ENCODE measurements at places on chromosomes 4 and X.

- no peak for DNase-seq
Measured at GRCh38 chrX:70293621-70294020, 3.7 kb downstream of the KIF4A start.

DNA sequence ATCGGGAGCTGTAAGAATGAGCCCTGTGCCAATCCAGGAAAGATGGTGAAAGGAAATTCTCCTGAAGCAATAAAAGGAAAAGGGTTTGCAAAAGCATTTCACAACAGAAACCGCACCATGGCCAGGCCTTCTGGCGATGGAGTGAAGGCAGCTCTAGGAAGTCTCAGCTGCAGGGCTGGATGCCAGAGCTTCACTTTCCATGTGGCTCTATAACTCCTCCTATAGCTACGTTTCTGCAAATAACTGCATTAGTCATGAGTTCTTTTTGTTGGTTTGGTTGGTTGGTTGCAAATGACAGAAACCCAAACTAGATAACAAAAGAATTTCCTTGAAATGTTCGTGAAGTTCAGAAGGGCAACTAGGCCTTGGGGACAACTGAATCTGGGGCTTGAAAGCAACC is 84.6 kb downstream of the RELL1 start:
- DNase-seq = no peak

GRCh38 chrX:56744996-56745395 is 16.0 kb downstream of the NBDY start:
- no peak for DNase-seq

- no peak for DNase-seq
Measured at GRCh38 chrX:141701072-141701471, 2.5 kb upstream of the SPANXD start.

DNA sequence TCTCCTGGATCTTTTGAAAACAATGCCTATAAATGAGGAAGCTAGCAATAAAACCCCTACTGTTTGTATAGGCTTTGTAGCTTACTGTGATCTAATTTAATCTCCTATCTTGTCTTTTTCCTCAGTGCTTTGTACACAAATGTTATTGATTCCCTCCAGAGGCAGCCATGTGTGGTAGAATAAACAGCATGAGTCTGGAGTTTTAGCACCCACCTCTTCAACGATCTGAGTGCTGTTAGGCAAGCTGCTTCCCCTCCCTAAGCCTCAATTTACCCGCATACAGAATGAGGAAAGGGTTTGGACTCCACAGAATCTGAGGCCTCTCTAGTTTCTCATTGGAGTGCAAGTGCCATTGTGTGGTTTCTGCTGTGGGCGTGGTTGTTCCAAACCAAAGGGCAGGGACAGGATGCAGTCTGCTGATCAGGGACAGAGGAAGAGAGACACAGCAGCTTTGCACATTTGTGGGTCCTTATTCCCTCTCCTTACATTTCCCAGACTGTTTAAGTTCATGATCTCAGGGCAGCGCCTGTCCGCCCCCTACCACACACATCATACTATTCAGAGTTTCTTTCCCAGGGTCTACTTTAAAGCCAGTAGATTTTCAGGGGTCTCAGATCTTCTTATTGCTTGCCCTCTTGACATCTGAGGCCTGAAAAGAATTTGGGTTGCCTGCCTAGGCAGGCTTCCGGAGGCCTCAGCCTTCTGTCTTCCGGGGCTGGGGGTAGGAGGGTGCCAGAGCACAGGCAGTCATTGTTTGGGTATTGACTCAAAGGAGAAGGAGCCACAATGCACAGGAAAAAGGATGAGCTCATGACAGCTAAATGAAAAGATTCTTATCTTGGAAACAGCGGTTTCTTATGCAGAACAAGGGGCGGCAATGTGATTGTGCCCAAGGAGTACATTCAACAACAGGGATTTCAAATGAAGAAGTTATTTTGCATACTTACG is 114.9 kb upstream of the TEX13D start:
- DNase-seq = no peak

DNA sequence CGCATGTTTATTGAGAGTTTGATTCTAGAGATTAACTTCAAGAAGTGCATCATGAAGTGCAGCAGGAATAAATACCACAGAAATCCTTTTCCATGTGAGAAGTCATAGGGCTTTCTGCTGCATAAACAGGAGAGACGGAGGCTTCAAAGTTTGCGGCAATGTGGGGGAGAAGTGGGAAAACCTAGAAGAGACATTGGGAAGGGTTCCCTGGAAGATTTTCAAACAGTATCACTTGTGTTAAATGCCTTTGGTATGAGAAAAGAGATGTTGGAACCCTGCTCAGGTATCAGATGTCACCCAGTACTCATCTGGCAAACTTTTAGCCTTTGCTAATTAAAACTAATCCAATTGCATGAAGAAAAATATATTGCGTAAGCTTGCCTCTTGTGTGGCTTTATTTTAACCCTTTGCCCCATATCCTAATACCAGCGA is 15.4 kb downstream of the NHS start:
- no peak for DNase-seq

GRCh38 chr4:141080668-141081067 is 52.6 kb downstream of the RNF150 start:
- no peak for DNase-seq

- no peak for DNase-seq
Measured at GRCh38 chr4:71907782-71908181, 123.9 kb upstream of the GC start.

GRCh38 chr4:80237992-80238391 is 28.5 kb upstream of the FGF5 start:
- no peak for DNase-seq

DNA sequence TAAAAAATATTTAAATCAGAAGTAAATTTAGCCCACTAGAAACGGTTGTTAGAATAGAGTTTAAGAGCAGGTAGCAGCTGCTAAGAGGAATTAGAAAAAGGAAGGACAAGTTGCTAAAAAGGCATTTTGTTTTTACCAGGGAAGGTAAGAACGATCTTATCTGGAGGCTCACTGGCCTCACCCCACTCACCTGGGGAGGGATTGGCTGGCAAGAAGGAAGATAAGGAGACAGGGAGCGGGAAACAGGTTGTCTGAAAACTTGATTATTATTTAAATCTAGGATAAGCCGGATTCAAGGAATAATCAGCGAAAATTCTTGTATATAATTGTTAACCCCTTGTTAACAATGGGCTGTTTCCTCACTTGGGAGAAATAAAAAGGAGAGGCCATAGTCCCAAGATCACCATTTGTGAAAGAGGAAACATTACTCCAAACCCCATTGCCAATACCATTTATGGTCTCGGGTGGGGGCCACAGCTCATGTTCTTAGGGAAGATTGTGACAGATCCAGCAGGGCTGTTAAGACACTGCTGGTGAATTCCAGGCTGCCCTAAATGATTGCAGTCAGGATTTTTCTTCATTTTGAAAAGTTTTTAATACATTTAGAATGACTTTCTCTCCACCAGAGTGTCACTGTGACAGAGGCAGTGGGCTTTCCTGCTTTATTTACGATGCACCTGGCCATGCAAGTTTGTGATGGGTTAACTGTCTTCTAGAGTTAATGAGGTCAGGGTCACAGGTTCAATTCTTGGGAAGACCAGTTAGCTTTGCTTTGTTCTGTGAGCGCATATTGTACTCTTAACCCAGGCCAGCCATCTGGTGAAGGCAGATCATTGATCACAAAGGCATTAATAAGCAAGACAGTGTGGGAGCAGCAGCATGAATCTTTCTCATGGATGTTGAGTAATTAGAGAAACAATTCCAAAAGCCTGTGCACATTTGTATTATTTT is 106.6 kb downstream of the CEP135 start:
- no peak for DNase-seq

GRCh38 chrX:65451663-65452062 is 82.9 kb downstream of the LAS1L start:
- no peak for DNase-seq

- DNase-seq = no peak
Measured at GRCh38 chrX:152942077-152942442, 44.2 kb downstream of the ZNF185 start.

DNA sequence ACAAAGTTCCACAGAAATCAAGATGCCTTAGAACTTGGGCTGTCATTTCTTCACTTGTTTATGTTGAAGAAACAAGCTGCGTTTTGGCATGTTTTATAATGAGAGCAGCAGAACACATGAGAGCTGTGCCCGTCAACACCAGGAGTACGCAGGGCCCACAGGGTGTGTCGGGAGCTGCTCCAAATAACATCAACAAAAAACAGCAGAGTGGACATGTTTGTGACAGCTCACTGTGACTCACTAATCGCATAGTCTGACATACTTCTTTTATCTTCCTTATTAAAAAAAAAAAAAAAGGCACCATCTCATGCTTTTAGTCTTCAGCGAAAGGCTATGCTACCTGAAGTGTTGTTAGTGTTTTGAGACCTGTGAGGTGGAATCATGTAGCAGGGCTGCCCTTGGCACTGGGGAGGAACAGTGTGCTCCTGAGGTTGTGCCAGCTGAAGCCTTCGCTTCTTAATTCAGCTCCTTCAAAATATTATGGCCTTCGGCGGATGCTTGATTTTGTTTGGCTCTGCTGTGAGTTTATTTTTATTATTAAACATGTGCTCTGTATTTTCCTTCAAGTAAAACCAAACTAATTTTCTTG is 32.8 kb downstream of the FHDC1 start:
- DNase-seq = no peak

- DNase-seq = peak; percentile 28
Measured at GRCh38 chr4:38177035-38177546, 216.9 kb downstream of the PTTG2 start.

GRCh38 chrX:9340598-9341290 is 124.1 kb upstream of the TBL1X start:
- DNase-seq = no peak

DNA sequence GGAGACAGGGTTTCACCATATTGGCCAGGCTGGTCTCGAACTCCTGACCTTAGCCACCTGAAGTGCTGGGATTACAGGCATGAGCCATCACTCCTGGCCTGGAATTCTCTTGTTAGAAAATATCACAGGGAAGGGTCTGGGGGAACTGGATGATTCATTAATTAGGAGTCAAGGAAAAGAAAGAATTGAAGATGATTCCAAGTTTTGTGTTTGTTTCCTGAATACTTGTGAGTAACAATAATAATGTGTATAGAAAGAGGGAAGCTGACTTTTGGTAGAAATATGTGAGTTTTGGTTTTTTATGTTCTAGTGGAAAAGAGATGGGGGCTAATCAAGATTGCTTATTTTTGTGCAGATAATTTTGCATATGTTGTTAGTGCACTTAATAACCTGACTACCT is 77.3 kb upstream of the CLNK start:
- no peak for DNase-seq

- no peak for DNase-seq
Measured at GRCh38 chrX:9147086-9147485, 113.2 kb upstream of the FAM9B start.

GRCh38 chr4:18397681-18398390 is 376.3 kb upstream of the LCORL start:
- no peak for DNase-seq

DNA sequence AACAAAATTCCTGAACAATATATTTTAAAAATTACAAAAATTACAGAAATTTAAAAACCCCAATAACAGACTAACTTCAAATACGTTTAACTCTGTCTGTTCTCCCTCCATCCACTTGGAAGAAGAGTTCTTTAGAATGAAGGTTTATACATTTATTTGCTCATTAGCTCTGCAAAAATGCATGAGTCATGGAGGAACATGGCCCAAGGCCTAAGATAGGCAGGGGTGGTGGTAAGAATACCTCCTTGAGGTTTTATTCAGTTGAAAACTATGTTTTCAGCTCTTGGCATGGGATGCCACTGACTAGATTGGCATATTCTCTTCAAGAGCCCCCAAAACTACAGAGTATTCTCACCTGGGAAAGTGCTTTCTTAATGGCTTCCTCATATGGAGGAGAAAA is 8.8 kb upstream of the LRRC66 start:
- no peak for DNase-seq

DNA sequence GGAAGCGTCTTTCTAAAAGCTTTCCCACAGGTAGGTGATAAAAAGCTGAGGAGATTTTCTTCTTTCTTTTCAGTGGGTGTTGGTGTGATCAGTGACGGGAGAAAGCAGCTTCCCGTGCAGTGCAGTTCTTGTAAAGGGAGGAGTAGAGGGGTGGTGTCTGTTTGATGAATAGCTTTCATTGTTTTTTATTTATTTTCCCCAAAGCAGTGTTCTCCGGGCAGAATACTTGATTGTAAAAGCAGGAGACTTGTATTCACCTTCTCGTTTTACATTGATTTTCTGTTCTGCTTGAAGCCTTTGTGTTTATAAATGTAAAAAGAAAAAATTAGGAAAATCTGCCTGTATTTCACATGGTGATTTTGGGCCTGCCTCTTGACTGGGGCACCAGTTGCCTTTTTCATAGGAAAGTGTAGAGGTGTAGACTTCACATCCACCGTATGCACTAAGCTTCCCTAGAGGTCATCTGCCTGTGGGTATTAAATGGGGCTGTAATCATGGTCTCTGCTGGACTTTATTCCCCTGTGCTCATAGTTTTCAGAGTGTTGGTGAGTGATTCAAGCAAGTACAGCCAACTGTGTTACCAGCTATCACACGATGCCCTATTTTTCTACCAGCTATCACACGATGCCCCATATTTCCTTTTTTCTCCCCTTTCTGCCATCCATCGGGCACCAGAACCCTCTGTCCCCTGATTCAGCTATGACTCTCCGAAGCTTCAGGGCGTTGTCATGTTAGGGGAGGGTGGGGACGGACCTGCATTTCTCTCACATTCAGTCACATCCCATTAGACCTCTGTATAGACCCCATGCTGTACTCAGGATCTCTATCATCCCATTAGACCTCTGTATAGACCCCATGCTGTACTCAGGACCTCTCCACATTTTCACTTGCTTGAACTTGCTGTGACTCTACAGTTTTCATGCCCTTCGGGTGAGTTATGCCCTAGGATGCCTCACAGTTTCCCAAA is 526.5 kb downstream of the TRIML1 start:
- no peak for DNase-seq

DNA sequence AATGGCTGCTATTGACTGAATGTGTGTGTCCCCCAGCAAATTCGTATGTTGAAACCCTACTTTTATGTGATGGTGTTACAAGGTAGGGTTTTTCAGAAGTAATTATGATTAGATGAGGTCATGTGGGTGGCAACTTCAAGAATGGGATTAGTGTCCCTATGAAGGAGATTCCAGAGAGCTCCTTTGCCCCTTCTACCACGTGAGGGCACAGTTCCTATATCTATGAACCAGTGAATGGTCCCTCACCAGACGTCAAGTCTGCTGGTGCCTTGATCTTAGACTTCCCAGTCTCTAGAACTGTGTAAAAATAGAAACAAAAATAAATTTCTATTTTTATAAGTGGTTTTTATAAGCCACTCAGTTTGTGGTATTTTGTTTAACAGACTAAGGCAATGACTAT is 1137.6 kb upstream of the IGFBP7 start:
- no peak for DNase-seq

- no peak for DNase-seq
Measured at GRCh38 chrX:40845331-40845911, 110.1 kb upstream of the MED14 start.

- DNase-seq = no peak
Measured at GRCh38 chr4:152513078-152513477, 22.8 kb downstream of the FBXW7 start.

- DNase-seq = peak; percentile 55
Measured at GRCh38 chr4:37977471-37978247, 17.5 kb downstream of the PTTG2 start.
